ENCODE measurements at places on chromosomes 12 and 14. TPM values are rescaled to one million over a fixed set of nuclear protein-coding genes. Genes with fewer than 3 reads are reported as not detected.

DNA sequence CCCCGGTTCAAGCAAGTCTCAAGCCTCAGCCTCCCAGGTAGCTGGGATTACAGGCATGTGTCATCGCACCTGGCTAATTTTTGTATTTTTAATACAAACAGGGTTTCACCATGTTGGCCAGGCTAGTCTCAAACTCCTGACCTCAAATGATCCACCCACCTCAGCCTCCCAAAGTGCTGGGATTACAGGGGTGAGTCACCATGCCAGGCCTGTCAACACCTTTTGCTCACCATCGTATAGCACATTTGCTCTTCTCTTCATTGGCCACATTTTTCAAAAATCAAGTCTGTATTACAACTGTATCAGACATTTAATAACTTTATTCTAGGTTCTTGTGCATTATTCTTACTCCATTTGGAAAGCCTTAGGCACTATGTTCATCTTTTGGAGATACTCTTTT lies 50.3 kb downstream of the BCAT1 start:
- peaks cover 12% of the 10 kb centered on the region for H3K4me1 ChIP-seq
- no peaks in the 10 kb centered on the region for H3K27me3 ChIP-seq
- no peak overlapping the region for H3K27ac ChIP-seq
- H3K36me3 ChIP-seq = no peaks in the 10 kb centered on the region
- H3K4me3 ChIP-seq = no peak overlapping the region
- no peak for DNase-seq

Gene ACRBP
- 0.97 TPM for total RNA-seq

Gene ZNF891
- 4.6 TPM for total RNA-seq

Gene CLEC6A
- total RNA-seq = not detected

- DNase-seq = no peak
- no peaks in the 10 kb centered on the region for H3K27me3 ChIP-seq
- no peaks in the 10 kb centered on the region for H3K4me1 ChIP-seq
- H3K4me3 ChIP-seq = no peak overlapping the region
- H3K36me3 ChIP-seq = no peaks in the 10 kb centered on the region
These were observed 91.7 kb upstream of the SEL1L start for GRCh38 chr14:81625343-81625742.

DNA sequence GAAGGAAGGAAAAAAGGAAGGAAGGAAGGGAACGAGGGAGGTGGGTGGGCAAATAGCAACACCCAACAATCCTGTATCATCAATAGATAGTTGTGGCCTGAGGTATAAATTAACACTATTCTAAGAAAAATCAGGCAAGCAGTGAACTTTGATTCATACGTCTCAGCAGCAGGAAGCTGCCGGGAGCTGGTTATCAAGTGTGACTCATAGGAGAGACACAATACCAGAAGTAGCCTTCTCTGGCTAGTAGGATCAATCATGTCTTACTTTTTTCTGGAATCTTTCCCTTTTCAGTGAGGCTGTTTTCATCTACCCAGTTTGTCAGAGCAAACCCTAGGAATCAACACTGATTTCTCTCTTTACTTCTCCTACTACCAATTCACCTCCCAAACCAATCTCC lies 780.5 kb downstream of the NRXN3 start:
- no peaks in the 10 kb centered on the region for H3K27me3 ChIP-seq
- no peaks in the 10 kb centered on the region for H3K36me3 ChIP-seq
